ENCODE measurements at places on chromosomes 4 and X. TPM values are rescaled to one million over a fixed set of nuclear protein-coding genes. Genes with fewer than 3 reads are reported as not detected.

- peak; percentile 45 for DNase-seq
- H3K27me3 ChIP-seq: no peaks in the 10 kb centered on the region
- peak overlapping the region; percentile 84 for H3K27ac ChIP-seq
- H3K4me1 ChIP-seq: peaks cover 45% of the 10 kb centered on the region
These were observed 105.4 kb downstream of the ANXA3 start for GRCh38 chr4:78656968-78657445.

DNA sequence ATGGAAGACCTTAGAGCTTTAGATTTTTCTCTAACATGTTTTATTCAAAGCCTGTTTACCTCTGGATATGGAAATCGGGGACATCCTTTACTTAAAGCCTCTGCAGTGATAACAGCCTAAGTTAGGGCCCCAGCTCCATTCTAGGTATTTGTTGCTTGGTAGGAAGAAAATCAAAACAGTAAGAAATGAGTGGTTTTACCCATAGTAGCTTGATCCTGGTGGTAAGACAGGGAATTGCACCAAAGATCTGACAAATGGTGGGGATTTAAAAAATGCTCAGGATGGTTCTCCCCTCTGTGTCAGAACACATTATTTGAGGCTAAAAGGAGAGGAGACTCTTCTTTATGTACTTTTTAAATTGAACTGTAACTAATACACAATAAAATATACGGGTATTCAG, 52.4 kb downstream of the AFF2 start:
- H3K4me3 ChIP-seq: no peak overlapping the region
- peaks cover 1% of the 10 kb centered on the region for H3K36me3 ChIP-seq
- H3K27me3 ChIP-seq: no peaks in the 10 kb centered on the region
- H3K4me1 ChIP-seq: peaks cover 4% of the 10 kb centered on the region
- no peak overlapping the region for H3K27ac ChIP-seq

DNA sequence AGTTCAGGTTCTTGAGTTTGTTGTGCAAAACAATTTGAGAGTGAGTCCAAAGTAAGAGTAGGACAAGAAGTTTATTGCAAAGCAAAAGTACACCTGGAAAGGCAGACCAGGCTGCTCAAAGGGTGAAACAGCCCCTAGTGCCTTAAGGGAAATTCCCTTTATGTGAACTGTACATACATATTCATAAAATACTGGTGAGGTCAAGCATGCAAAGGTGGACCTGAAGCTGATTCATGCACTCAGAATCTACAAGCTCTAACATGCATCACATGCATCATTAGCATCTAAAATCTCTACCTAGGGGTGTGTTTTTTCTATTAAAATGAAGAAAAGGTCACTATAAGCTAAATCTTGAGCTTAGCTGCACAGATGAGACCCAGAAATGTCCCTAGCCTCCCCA, 266.9 kb downstream of the SPATA18 start:
- no peak overlapping the region for H3K27ac ChIP-seq
- H3K36me3 ChIP-seq: no peaks in the 10 kb centered on the region
- DNase-seq: no peak
- no peak overlapping the region for H3K4me3 ChIP-seq
- peaks cover 1% of the 10 kb centered on the region for H3K27me3 ChIP-seq

DNA sequence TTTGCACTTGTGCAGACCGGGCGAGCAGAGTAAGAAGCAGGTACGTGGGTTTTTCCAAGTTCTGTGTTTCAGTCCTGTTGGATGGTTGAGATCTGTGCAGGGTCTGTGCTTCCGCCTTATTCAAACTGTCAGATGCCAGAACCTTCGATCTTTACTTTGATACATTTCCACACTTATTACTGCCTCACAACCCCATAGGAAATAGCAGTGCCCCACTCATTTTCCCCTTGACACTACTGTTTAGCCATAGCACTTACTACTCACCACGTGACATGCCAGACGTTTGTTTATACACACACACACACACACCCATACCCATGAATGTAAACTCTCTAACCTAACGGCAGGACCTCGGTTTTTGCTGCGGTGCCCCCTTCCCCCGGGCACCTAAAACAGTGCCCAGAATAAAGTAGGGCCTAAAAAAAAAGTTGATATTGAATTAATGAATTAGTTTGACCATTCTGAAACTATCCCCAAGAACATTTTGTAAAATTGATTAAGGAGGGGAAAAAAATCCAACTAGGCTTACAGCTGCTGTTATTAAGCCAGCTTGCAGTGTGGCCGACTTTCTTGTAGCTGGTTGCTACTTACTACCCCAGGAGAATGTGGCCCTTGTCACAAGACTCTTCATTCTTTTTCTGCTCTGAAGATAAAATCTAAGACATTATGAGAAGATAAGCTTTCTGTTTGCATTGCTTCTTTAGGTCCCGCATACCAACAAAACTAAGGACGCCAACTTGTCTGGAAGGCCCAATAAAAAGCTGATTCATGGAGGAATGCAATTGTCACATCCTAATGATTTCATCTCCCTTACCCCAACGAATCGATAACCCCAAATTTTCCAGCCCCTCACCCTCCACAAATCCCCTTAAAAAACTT, 704 bp upstream of the SEPSECS start:
- DNase-seq: no peak
- H3K27ac ChIP-seq: peak overlapping the region; percentile 99
- H3K4me3 ChIP-seq: peak overlapping the region; percentile 93
- no peaks in the 10 kb centered on the region for H3K27me3 ChIP-seq
- peaks cover 23% of the 10 kb centered on the region for H3K36me3 ChIP-seq
- H3K4me1 ChIP-seq: peaks cover 34% of the 10 kb centered on the region

DNA sequence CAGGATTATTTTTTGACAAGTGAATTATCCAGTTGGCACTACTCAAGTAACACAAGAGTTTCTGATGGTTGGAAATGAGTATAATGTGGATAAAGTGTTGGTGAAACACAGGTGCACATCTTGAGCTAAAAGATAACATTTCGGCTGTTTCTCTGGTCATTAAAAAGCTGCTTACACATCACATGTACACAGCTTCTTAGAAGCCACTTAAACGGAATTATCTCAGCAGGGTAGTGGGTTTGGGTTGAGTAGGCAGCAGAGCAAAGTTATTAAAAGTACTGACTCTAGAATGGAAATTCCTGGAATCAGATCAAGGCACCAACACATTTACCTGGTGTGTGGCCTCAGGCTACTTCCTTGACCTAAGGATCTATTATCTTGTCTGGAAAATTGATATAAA, 55.4 kb upstream of the RASSF6 start:
- no peaks in the 10 kb centered on the region for H3K36me3 ChIP-seq
- no peak overlapping the region for H3K27ac ChIP-seq
- no peaks in the 10 kb centered on the region for H3K4me1 ChIP-seq

DNA sequence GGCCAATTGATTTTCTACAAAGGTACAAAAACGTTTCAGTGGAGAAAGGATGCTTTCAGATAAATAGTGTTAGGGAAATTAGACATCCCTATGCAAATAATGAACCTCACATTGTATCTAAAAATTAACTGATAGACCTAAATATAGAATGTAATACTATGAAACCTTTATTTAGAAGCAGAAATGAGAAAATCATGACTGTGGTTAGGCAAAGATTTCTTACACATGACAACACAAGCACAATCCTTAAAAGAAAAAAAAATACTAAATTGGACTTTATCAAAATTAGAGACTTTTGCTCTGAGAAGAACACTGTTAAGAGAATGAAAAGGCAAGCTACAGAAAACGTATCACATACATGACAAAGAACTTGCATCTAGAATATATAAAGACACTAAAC, 43.0 kb upstream of the SPANXN4 start:
- H3K27ac ChIP-seq: no peak overlapping the region
- no peaks in the 10 kb centered on the region for H3K36me3 ChIP-seq
- no peak overlapping the region for H3K4me3 ChIP-seq
- H3K4me1 ChIP-seq: no peaks in the 10 kb centered on the region

GRCh38 chrX:122422547-122422946, 761.5 kb upstream of the GRIA3 start:
- no peaks in the 10 kb centered on the region for H3K36me3 ChIP-seq
- no peak for DNase-seq
- no peaks in the 10 kb centered on the region for H3K27me3 ChIP-seq
- H3K4me1 ChIP-seq: no peaks in the 10 kb centered on the region
- H3K4me3 ChIP-seq: no peak overlapping the region
- no peak overlapping the region for H3K27ac ChIP-seq

- peaks cover 10% of the 10 kb centered on the region for H3K4me1 ChIP-seq
- H3K27me3 ChIP-seq: peaks cover 3% of the 10 kb centered on the region
- H3K4me3 ChIP-seq: no peak overlapping the region
These were observed 4.3 kb upstream of the FGG start for GRCh38 chr4:154616731-154617130.

GRCh38 chr4:121791481-121791880, 9.6 kb upstream of the EXOSC9 start:
- H3K4me3 ChIP-seq: no peak overlapping the region
- H3K4me1 ChIP-seq: peaks cover 11% of the 10 kb centered on the region
- no peak for DNase-seq
- peaks cover 12% of the 10 kb centered on the region for H3K27me3 ChIP-seq
- H3K36me3 ChIP-seq: no peaks in the 10 kb centered on the region

DNA sequence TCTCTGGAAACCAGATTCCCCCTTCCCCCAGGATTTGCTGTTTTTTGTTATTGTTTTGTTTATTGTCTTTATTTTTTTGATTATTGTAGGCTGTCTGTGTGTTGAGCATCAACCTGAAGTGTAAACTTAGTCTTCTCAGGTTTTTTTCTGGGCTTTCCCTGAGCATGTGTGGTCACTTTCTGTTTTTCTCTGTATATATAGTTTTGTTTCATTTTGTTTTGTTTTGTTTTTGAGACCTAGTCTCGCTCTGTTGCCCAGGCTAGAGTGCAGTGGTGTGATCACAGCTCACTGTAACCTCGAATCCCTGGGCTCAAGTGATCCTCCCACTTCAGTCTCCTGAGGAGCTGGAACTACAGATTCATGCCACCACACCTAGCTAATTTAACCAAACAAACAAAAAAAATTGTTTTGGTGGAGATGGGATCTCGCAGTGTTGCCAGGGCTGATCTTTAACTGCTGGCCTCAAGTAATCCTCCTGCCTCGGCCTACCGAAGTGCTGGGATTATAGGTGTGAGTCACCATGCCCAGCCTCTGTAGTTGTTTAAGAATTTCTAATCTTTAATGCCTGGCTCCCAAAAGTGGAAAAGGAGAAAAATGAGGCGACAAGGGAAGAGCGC, 9.1 kb downstream of the IL13RA1 start:
- H3K27ac ChIP-seq: no peak overlapping the region
- no peak for DNase-seq
- H3K27me3 ChIP-seq: peaks cover 12% of the 10 kb centered on the region
- no peak overlapping the region for H3K4me3 ChIP-seq
- H3K36me3 ChIP-seq: peaks cover 1% of the 10 kb centered on the region

GRCh38 chr4:186078981-186079638, 10.2 kb downstream of the TLR3 start:
- no peak overlapping the region for H3K4me3 ChIP-seq
- H3K36me3 ChIP-seq: no peaks in the 10 kb centered on the region
- peaks cover 3% of the 10 kb centered on the region for H3K27me3 ChIP-seq
- no peak overlapping the region for H3K27ac ChIP-seq
- H3K4me1 ChIP-seq: no peaks in the 10 kb centered on the region

GRCh38 chrX:17718649-17719165, 18.6 kb upstream of the SCML1 start:
- H3K27me3 ChIP-seq: no peaks in the 10 kb centered on the region
- no peak for DNase-seq
- H3K4me3 ChIP-seq: no peak overlapping the region
- H3K4me1 ChIP-seq: no peaks in the 10 kb centered on the region
- no peak overlapping the region for H3K27ac ChIP-seq
- H3K36me3 ChIP-seq: peaks cover 2% of the 10 kb centered on the region

- no peaks in the 10 kb centered on the region for H3K27me3 ChIP-seq
- no peak overlapping the region for H3K4me3 ChIP-seq
- H3K36me3 ChIP-seq: peaks cover 1% of the 10 kb centered on the region
- H3K27ac ChIP-seq: no peak overlapping the region
- DNase-seq: no peak
These were observed 118.9 kb upstream of the USP9X start for GRCh38 chrX:40966213-40966820.

GRCh38 chrX:48794911-48795515, 6.9 kb upstream of the HDAC6 start:
- no peaks in the 10 kb centered on the region for H3K27me3 ChIP-seq
- no peak overlapping the region for H3K4me3 ChIP-seq
- no peaks in the 10 kb centered on the region for H3K4me1 ChIP-seq
- H3K36me3 ChIP-seq: no peaks in the 10 kb centered on the region
- DNase-seq: no peak

DNA sequence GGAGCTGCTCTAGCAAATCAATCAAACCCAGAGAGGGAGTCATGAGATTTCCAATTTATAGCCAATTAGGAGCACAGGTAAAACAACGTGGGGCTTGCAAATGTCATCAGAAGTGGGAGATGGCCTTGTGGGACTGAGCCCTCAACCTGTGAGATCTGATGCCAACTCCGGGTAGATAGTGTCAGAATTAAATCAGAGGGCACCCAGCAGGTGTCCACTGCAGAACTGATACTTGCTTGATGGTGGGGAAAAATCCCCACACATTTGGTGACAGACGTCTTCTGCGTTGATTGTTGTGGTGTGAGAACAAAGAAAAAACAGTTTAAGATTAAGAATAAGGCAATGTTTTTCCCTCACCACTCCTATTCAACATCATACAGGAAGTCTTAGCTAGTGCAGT, 1402.8 kb downstream of the RAPGEF2 start:
- DNase-seq: no peak
- H3K27ac ChIP-seq: no peak overlapping the region
- H3K36me3 ChIP-seq: no peaks in the 10 kb centered on the region
- no peaks in the 10 kb centered on the region for H3K4me1 ChIP-seq
- H3K27me3 ChIP-seq: no peaks in the 10 kb centered on the region

DNA sequence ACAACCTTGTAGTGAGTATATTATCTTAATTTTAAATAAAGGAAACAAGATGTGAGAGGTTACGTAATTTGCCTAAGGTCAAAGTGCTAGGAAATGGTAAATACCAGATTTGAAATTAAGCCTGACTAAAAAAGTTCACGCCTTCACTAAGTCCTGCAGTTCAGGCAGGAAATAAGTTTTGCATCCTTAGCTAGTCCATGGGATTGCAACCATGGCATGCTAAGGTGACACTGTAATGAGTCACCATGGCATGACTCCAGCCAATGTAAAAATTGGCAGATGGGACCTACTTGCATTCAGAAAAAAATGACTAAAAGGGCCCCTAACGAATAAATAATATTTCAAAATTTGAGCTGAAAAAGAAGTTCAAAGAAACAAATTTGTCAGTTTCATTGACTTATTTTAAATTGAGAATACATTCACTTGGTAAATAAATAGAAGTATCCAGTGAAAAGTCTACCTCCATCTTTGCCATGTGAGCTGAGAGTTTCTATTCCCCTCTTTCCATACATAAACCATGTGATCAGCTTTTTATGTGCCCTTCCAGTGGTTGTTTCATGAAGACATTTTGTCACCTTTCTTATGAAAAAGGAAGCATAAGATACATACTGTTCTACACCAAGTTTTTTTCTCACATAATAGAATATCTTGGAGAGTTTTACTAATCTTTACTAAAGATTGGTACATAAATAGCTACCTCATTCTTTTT, 72.4 kb downstream of the ANKRD50 start:
- H3K27ac ChIP-seq: no peak overlapping the region
- H3K4me1 ChIP-seq: peaks cover 3% of the 10 kb centered on the region
- no peak for DNase-seq

GRCh38 chr4:182294451-182294850, 51.2 kb downstream of the TENM3 start:
- H3K27ac ChIP-seq: no peak overlapping the region
- H3K27me3 ChIP-seq: peaks cover 1% of the 10 kb centered on the region
- H3K4me1 ChIP-seq: no peaks in the 10 kb centered on the region
- H3K4me3 ChIP-seq: no peak overlapping the region

The PUDP gene
- total RNA-seq: 13.6 TPM

The ALAS2 gene
- not detected for total RNA-seq

The RAB40AL gene
- total RNA-seq: not detected

The TRAM1L1 gene
- not detected for total RNA-seq

The ARSJ gene
- 0.05 TPM for total RNA-seq

The HTN3 gene
- not detected for total RNA-seq

The CSAG3 gene
- 0.74 TPM for total RNA-seq

The FGFR3 gene
- total RNA-seq: 0.27 TPM

The GLOD5 gene
- total RNA-seq: not detected

The ZIC3 gene
- not detected for total RNA-seq

The TBX22 gene
- not detected for total RNA-seq

The TMEM150C gene
- total RNA-seq: not detected
